M059J (cell line): ENCODE measurements at places on chromosomes 12 and 14. TPM values are rescaled to one million over a fixed set of nuclear protein-coding genes. Genes with fewer than 3 reads are reported as not detected.

- no peak for DNase-seq
Observed at GRCh38 chr14:77843651-77844050, 43.7 kb downstream of the ADCK1 start.

The IKZF4 gene
- total RNA-seq, result 0.57 and 1.2 TPM in 2 replicates

DNA sequence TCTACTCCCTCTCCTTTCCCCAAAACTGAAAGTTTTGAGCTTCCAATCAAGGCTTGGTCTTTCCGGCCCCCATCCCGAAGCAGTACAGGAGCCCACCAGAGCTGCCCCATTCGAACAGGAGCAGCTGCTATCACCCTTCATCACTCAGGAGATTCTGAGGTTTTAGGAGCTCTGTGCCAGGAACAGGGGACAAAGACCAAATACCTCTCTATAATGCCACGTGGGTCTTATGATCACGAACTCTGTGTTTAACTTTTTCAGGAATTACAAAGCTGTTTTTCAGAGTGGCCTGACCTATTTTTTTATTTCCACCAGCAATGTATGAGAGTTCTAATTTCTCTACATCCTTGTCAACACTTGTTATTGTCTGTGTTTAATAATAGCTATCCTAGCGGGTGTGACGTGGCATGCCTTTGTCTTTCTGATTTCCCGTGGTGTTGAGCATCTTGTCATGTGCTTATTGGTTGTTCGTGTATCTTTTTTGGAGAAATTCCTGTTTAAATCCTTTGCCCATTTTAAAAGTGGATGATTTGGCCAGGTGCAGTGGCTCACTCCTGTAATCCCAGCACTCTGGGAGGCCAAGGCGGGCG lies 21.7 kb downstream of the COA8 start:
- DNase-seq, result no peak

The GPRC5A gene
- 70.0 and 89.7 TPM in 2 replicates for total RNA-seq

The SERPINA3 gene
- total RNA-seq, result 0.07 and 0.15 TPM in 2 replicates

DNA sequence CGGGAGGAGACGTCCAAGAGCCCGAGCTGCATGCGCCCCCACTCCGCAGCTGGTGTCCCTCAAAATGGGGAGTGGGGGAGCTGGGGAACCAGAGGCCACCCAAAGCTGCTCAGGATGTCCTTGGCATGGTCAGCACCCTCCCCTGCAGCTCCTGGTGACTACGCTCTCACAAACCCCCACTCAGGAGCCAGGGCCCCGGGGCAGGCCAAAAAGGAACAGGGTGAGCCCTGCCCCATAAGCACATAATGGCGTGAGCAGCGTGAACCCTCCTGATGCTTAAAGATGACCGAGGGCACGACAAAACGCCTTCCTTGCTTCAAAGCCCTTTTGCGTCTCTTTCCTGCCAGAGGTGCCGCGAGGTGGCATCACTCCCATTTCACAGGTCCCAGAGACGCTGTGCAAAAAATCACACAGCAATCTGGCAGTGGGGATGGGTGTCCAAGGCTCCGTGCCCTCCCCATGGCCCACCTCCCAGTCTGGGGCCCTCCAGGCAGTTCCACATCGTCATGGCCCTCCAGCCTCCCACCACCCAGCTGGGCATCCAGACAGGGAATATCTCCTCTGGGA lies 13.5 kb downstream of the NCOR2 start:
- no peak for DNase-seq

DNA sequence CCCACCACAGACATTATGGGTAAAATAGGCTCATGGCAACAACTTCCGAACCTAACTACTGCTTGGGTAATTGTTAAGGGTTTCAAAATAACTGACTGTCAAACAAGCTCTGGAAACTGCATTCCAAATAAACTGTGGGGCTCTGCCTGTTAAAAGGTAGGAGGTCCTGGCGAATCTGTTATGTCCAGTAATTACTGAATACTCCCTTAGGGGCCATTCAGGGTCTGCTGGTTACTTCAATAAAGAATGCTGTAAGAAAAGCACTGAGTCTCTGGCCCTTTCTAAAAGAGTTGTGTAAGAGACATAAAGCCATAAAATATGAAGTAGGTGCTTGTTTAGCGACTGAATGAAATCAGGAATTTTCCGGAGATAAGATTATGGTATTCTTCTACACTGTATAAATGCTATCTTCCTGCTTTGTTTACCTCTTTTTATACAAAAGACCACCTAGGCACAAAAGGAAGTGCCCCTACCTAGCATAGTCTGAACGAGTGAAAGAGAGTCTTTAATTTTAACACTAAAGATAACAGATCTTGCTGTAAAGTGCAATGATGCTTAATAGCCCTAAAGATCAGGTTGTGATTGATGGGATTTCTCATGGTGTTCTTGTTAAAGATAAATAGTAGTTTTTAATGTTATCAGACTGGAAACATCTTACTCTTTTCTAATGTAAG lies 127.8 kb downstream of the FBXL14 start:
- no peak for DNase-seq

The COX8C gene
- not detected in 2 replicates for total RNA-seq

- DNase-seq, result no peak
Observed at GRCh38 chr14:53328841-53329240, 175.7 kb upstream of the DDHD1 start.

The CD4 gene
- total RNA-seq, result not detected in 2 replicates

The GPN3 gene
- total RNA-seq, result 22.6 and 35.4 TPM in 2 replicates

DNA sequence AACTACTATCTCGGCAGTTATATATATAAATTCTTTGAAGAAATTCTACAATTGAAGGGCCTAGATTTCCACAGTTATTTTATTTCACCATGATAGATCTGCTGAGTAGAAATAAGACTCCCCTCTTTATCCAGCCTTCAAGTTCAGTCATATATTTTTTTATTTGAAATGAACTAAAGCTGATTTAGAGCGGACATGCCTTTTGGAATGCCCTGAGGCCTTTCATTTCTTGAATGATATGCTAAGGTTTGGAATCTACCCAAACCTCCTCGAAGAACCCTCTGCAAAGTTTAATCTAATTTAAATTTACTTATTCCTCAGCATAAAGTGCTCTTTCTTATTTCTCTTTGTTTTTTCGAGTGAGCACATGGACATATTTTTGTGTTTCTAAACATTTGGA lies 15.1 kb downstream of the SIX1 start:
- no peak for DNase-seq

DNA sequence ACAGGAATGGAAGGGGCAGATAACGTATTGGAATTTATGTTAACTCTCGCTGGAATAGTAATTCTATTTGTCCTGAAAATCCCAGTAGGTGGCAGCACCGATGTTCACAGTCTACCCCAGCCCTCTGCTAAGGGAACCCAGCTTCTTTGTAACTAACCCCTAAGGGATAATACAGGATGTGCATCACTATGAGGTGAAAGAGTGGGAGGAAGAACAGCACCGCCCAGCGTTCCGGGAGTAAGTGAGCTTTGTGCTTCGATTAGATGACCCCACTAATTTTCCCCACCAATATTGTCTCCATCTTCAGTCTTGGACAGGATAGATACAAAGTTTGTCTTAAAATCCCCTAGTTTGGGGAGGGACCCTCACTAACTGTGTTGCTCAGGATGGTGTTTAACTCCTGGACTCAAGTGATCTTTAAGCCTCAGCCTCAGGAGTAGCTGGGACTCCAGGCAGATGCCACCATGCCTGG lies 2.7 kb downstream of the SLC2A3 start:
- peak; percentile 90 for DNase-seq

DNA sequence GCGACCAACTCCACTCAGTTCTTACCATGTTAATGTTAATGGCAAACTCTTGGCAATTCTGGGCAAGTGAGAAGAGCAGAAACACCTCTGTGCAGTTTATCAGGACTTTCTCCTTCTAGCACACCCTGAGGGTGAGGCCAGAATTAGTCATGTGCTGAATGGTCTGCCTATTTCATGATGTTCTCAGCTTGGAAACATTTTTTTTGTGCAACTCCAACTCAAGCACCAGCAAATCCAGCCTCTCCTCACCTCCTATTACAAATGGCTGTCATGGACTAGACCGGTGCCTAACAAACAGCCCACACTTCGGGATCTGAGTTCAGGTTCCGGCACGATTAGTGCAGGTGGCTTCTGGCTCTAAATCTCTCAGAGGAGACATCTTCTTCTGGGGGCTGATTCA lies 246.0 kb downstream of the ZFP36L1 start:
- DNase-seq, result peak; percentile 84

The MIPOL1 gene
- total RNA-seq, result 0.12 TPM in 1 of 2 replicates, not detected in the other

DNA sequence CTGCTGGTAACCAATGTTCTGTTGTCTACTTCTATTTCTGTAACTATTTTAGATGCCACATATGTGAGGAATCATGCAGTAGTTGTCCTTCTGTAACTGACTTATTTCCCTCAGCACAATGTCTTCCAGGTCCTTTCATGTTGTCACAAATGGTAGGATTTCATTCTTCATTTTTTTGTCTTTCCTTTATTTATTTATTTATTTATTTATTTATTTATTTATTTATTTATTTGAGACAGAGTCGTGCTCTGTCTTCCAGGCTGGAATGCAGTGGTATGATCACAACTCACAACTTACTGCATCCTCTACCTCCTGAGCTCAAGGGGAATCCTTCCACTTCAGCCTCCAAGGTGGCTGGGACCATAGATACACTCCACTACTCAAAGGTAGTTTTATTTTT lies 288.2 kb downstream of the PPFIA2 start:
- DNase-seq, result no peak

The TMEM229B gene
- total RNA-seq, result 13.0 and 21.5 TPM in 2 replicates

DNA sequence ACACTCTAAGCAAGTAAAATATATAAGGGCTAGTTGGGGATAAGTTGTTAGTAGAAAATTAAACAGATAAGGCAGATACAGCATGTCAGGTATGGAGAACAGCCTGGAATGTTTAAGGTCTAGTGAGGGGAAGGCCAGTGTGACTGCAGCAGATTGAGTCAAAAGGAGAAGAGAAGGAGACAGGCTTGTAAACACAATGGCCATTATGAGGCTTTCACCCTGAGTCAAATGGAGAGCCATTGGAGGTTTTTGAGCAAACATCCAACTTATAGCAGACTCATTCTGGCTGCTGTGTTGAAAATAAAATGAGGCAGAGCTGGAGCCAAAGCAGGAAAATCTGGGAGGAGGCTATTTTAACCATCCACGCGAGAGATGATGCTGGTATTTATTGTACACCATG lies 142.0 kb downstream of the DUSP6 start:
- no peak for DNase-seq

DNA sequence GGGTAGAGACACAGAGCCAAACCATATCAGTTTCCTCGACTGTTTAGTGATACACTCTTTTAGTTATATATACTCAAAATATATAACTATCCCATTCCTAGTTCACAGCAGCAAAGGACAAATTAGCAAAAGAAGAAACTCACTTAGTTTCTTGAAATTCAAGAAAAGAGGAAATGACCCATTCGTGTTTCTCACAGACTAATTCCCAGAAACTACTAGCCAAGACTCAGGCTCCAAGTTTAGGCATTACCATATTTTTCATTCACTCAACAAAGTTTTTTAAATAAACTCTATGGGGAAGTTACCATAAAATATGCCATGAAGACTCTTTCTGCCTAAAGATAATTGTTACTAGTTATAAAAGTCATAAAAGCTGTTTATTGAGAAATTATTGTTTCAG lies 152.3 kb upstream of the DAAM1 start:
- no peak for DNase-seq

The KRT86 gene
- total RNA-seq, result 5.8 and 8.1 TPM in 2 replicates

- DNase-seq, result no peak
Observed at GRCh38 chr12:45244561-45245343, 28.9 kb downstream of the ANO6 start.

DNA sequence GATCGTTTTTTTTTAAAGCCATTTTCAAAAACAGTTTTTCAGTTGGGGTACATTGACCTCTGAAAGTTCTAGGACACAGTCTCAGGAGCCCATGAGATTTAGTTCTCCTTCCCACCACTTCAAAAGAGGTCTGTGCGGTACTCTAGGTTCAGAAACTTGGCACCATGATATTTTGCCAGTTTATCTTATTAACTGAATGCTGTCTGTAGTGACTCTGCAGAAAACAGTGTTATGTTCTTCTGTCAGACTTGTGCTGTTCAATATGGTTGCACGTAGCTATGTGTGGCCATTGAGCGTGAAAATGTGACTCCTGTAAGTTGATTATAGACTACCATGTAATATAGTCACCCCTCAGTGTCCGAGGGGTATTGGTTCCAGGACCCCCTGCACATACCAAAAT lies 35.9 kb downstream of the CRADD start:
- DNase-seq, result no peak

GRCh38 chr12:52255926-52256583 lies 18.4 kb upstream of the KRT86 start:
- no peak for DNase-seq

DNA sequence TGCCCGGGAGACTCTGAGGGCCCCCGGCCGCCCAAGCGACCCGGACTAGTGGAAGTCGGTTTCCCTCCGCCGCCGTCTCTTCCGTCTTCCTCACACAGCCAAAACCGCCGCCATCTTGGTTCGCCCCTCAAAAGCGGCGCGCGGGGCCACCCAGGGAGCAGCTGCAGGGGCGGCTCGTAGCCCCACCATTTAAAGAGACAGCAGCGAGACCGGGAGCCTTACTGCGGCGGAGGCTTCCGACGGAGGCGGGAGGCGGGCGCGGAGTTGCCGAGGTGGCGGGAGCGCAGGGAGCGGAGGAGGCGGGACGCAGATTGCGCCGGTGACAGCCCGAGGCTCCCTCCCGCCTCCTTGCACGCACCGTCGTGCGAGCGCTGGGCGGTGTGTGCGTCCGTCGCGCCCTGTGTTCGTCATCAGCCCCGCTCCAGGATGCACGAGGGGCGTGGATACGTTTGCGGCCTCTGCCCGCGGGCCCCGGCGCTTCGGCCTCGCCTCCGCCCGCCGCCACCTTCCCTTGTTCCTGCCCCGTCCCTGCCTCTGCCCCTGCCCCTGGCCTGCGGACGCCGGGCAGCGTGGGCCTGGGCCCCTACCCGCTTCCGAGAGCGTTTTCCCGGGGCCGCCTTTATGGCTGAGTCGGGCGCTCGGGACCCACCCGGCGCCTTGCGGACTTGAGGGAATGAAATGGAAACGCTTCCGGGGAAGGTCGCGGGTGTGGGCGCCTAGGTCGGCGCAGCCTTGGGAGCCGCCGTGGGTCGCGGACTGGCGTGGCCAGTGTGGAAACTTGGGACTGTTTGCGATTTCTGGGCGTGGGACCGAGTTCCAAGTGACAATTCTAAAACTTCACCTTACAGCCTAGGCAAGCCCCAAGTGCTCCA lies at the start of gene PPP4R3A:
Gene PPP4R3A, minus strand, starts transcription at position 140 of the 872 bp plus-strand sequence. CDS start 663 bp downstream, outside the sequence.
- peak; percentile 90 for DNase-seq

The CMTM5 gene
- total RNA-seq, result not detected in 2 replicates

- DNase-seq, result peak; percentile 96
Observed at GRCh38 chr12:28583701-28584261, 393.5 kb downstream of the CCDC91 start.

GRCh38 chr12:84785281-84785680 lies 127.3 kb downstream of the SLC6A15 start:
- no peak for DNase-seq

The BCL2L14 gene
- 0.05 and 6.7 TPM in 2 replicates for total RNA-seq

- peak; percentile 84 for DNase-seq
Observed at GRCh38 chr14:93941293-93941910, 14.3 kb downstream of the FAM181A start.

The LRTM2 gene
- total RNA-seq, result 0.07 TPM in 1 of 2 replicates, not detected in the other

- DNase-seq, result peak; percentile 35
Observed at GRCh38 chr12:132285991-132286681, 43.3 kb downstream of the GALNT9 start.

- peak; percentile 36 for DNase-seq
Observed at GRCh38 chr14:77574446-77575115, 41.9 kb downstream of the SPTLC2 start.

- DNase-seq, result no peak
Observed at GRCh38 chr14:31945701-31946100, 131.4 kb upstream of the ARHGAP5 start.
